ENCODE measurements at places on chromosomes 12 and 14.

GRCh38 chr12:64034901-64035576 lies 187.1 kb downstream of the KICS2 start:
- no peak for DNase-seq

GRCh38 chr12:113040722-113041171 lies 15.8 kb upstream of the DTX1 start:
- DNase-seq = no peak

DNA sequence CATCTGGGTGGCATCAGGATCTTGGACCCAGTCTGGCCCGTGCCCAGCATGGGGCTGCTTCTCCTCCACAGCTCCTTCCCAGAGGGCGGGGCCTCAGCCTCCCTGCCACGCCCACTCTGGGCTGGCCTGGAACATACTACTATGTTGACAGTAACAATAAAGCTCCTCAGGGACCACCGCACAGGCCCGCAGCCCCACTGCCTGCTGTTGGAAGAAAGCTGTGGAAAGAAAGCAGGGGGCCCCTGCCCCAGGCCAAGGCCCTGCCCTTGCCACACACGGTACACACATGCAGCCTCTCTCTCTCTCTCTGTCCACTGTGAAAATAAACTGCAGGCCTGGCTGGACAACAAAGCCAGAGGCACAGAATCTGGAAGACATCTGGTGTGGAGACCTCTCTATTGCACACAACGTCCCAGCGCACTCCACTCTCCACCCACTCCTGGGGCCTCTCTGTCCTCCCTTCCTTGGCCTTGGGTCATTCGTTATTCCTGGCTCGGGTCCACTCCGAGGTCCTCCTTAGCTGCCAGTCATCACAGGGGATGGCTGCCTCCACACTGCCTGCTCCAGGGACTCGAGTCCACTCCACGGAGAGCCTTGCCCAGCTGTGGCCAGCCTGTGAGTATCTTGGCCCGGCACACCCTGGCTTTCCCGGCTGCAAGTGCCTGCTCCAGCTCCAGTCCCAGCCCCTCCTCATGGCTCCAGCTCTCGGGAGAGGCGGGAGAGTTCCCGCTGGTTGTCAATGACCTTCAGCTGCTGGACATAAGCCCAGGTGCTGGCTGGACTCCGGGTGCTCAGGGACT lies 11.8 kb upstream of the ENDOU start:
- DNase-seq = no peak

GRCh38 chr12:55982319-55982936 lies 8.6 kb downstream of the RAB5B start:
- no peak for DNase-seq

- no peak for DNase-seq
These were observed 39.6 kb downstream of the DAD1 start for GRCh38 chr14:22549324-22549962.

- no peak for DNase-seq
These were observed 233.6 kb downstream of the SYT10 start for GRCh38 chr12:33205981-33206380.

DNA sequence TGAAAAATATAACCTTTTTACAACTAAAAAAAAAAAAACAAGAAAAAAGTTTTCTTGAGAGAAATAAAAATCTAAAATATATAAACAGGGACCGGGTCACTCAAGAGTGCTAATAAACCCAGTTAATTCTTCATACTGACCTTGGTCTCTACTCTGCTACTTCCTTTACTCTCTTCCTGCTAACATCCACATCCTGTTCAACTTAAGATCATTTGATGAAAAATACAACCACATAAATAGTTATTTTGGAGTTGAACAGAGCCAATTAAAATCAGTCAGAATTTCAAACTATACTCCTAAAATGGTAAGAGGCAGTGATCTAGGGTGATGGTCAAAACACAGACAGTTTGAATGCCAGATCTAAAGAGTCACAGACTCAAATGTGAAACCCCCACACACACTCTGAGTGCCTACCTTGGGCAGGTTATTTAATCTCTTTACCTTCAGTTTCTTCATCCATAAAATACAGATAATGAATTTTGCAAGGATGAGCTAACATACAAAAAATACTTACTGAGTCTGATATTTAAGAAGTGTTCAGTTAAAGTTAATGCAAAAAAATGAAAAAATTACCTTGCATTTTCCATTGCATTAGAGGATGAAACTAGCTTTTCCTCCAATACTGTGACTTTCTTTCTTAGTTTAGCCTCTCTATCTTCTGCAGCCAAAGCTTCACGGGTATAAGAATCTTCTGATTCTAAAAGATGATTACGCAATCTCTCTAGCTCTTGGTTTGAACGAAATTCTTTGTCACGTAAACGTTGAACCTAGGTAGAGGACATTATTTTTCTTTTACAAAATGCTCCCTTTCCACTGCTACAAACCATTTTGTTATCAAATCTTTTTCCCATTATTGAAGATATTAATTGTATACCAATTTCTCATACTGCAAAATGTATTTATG lies 40.9 kb downstream of the TRIP11 start:
- no peak for DNase-seq

DNA sequence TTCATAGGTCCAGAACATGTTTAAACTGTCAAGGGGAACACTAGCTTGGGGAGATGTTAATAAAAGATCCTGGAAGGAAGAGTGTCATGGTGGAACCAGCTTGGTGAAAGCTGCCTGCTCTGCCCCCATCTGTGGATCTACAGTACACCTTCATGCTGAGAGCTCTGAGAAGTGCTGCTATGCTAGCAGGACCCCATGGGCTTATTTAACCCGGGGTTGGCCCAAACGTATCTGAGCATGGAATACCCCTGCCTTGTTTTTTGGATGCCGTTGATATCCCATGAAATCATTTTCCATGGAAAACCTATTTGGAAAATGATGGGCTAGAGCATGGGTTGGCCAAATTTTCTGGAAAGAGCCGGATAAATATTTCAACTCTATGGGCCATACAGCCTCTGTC lies 14.2 kb downstream of the UBE3B start:
- DNase-seq = no peak

GRCh38 chr14:23618415-23618988 lies 17.7 kb upstream of the DHRS2 start:
- DNase-seq = no peak

DNA sequence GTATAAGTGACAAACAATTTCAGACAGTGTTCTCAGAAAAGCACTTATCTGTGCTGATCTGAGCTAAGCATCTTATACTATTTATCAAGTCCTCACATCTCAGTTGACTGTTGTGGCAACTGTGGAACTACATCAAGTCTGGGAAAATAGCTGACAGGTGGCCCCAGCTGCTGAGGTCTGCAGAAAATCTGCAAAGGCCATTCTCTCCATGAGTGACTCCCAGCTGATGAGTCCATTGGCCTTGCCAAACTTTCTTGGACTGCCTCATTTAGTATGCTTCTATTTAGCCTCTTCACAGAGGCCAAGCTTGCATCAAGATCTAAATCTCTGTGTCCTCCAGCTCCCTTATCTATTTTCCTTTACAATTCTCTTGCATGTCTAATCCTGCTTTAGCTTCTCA lies 174.5 kb upstream of the RBM19 start:
- no peak for DNase-seq

- DNase-seq = no peak
These were observed 68.7 kb downstream of the NIN start for GRCh38 chr14:50762001-50762930.

- no peak for DNase-seq
These were observed 6.0 kb downstream of the HEATR5A start for GRCh38 chr14:31414190-31414833.

GRCh38 chr12:29783773-29784666 lies at the start of gene TMTC1:
TSS of gene TMTC1 (minus strand) at chr12:29783942. CDS start at chr12:29783751, 191 bp downstream.
- peak; percentile 62 for DNase-seq

DNA sequence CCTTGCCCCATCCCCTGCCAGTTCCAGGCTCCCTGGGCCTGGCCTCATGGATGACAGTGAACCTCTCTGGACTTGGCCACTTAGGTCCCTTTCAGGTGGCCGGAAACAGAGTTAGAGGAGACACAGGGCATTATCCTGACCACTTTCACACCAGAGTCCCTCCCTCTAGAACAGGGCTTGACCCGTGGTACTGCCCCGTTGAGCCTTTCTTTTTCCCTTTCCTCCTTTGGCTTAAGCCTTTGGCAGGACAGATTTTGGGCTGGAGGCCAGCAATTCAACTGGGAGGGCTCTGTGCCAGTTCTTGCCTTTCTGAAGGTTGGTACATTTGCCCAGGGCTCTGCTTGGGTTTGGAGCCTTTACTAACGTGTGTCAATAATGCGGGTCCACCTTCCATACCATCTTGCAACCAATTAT lies 22.8 kb downstream of the TPCN1 start:
- DNase-seq = no peak

DNA sequence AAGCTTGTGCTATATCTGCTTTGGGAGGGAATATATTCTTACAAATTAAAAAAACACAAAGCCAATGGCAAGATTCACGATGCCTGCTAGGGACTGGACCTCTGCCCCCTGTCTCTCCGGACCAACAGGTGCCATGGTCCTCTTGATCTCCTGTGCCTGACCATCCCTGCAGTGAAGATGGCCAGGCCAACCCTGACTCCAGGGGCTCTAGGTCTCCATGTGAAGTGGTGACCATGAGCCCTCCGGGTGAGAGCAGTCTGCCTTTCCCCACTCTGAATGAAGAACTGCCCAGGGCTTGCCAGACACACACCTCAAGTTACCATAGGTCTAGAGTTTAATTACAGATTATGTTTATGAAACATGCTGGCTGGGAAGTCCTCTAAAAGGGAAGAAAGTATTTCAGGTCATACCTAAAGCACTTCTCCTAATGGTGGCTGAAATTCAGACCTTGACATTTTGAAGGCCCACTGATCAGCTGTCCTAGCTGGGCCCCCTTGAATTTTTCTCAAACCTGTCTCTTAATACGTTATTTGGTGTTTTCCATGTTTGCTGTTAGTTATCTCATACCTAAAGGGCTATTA lies 1.4 kb downstream of the ARHGDIB start:
- DNase-seq = no peak

GRCh38 chr14:100678469-100678828 lies 48.2 kb upstream of the DLK1 start:
- no peak for DNase-seq

- DNase-seq = no peak
These were observed 10.2 kb downstream of the GNG2 start for GRCh38 chr14:51870606-51871005.

DNA sequence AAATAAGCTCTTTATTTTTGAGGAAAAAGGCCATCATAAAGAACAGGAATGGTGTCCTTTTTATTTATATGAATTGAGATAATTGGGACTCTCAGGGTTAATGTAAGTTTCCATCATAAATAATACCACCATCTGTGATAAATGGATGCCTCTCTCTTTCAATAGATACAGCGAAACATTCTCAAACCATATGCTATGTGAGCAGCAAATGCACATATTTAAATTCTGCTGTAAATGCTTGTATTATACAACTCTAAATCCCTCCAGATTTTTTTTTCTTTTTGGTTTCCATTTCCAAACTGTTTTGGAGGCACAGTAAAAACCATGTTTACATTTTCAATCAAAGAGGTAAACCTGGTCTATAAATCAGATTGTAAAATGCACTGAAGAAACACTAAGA lies 132.3 kb downstream of the TMEM132C start:
- DNase-seq = peak; percentile 65

GRCh38 chr12:11863988-11864387 lies 206.8 kb upstream of the BCL2L14 start:
- no peak for DNase-seq

Data from NCI-H146 (cell line).